Endothelial cell (in vitro differentiated cells): ENCODE measurements at places on chromosomes 5 and 9.
A peak's percentile ranks its signal among the peaks of the same experiment; 100 is the strongest.

GRCh38 chr5:74376187-74376586 lies 264.3 kb downstream of the ENC1 start:
- DNase-seq: no peak

DNA sequence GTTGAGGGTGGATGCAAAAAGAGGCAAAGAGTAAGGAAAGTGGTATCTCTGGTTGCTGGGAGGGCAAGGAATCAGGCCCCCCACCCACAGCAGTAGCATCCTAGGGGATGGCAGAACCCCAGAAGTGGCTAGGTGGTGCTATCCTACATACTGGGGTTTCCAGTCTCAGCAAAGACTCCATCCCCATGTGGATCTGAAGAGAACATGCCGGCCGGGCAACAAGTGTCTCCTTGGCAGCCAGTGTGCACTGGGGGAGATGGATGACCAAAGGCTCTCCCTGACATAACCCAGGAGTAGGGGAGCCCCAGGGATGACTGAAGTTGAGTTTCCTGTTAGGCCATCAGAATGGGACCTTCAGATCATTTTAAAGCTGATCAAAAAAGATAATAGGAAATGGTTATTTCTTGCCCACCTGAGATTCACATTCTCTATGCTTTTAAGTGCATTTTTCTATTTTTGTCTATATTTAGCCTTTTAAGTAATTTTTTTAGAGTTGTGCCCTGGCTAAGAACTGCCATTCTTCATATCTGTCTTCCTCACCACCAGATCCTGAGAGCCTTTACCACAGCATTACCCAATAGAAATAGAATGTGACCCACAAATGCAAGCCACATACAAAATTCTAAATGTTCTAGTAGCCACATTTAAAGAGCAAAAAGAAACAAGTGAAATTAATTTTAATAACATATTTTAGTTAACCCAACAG lies 78.7 kb upstream of the SMIM23 start:
- no peak for DNase-seq

GRCh38 chr5:149073213-149073612 lies 10.4 kb upstream of the SH3TC2 start:
- no peak for DNase-seq

- no peak for DNase-seq
Observed at GRCh38 chr9:72193478-72193881, 44.2 kb downstream of the GDA start.

GRCh38 chr5:135246605-135246922 lies 152.5 kb downstream of the MACROH2A1 start:
- no peak for DNase-seq

GRCh38 chr5:56763711-56764466 lies 51.5 kb upstream of the MAP3K1 start:
- no peak for DNase-seq

GRCh38 chr5:103293719-103294118 lies 35.2 kb downstream of the MACIR start:
- DNase-seq: no peak

DNA sequence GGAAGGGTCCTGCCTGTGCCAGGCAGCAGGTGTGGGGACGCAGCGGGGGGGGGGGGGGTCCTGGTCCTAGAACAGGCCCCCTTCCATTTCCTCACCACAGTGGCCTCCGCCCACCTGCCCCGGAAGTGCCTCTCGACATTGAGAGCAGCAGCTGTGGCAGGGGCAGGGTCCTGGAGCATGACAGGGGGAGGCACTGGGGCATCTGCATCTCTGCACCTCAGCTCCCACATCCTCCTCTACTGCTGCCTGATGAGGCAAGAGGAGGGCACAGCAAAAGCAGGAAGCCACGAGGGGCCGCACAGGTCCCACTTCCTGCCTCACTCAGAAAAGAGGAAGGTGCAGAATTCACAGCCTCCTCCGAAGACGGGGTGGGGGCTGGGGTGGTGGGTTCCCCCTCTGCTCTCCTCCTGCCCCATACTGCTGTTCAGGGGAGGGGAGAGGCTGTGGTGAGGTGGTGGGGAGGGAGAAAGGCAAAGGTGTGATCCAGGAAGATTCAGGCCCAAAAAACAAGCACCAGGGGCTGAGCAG lies 14.8 kb downstream of the AKNA start:
- DNase-seq: peak; percentile 59

GRCh38 chr9:113523421-113524141 lies 60.1 kb downstream of the RGS3 start:
- no peak for DNase-seq

DNA sequence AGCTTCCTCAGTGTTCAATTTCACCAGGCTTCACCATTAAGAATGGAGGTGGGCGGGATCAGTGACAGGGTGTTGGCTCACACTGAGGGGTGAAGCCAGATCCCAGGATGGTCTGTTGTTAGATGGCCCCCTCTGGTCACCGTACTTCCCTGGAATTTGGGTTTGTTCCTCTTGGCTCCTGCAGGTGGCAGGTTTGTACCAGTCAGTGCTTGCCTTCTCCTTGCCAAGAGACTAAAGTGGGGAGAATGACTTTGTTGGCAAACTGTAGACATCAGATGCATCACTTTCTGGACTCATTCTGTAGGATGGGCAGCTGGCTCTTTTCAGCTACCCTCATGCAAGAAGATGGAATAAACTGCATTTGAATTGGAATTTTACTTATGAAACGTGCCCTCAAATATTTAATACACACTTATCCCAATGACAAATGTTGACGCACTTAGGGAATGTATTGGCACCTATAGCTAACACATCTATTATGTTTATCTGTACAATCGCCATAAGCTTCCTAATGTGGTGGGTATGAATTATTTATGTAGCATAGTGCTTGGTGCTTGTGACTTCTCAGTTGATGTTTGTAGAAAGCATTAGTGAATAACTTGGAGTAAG lies 31.4 kb upstream of the ANKRD55 start:
- DNase-seq: peak; percentile 51

GRCh38 chr5:82164977-82165713 lies 113.0 kb downstream of the RPS23 start:
- DNase-seq: no peak

GRCh38 chr5:172133359-172134029 lies 54.5 kb downstream of the STK10 start:
- DNase-seq: no peak

DNA sequence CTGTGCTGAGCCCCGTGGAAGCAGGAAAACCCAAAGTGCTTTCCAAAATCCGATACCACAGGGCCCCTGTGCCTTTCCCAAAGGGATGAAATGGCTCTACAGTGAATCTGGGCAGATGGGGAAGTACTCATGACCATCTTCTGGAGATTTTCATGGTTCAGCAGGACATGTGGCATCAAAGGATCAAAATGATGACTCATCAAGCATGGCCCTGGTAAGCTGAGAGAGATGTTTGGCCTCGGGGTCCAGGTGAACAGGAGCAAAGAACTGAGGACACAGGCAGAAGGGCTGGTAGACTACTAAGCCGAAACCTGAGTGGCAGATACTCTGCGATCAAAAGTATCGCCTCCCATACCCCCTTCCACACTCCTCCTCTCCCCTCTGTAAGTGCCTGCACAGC lies 160.0 kb upstream of the EFNA5 start:
- DNase-seq: no peak

DNA sequence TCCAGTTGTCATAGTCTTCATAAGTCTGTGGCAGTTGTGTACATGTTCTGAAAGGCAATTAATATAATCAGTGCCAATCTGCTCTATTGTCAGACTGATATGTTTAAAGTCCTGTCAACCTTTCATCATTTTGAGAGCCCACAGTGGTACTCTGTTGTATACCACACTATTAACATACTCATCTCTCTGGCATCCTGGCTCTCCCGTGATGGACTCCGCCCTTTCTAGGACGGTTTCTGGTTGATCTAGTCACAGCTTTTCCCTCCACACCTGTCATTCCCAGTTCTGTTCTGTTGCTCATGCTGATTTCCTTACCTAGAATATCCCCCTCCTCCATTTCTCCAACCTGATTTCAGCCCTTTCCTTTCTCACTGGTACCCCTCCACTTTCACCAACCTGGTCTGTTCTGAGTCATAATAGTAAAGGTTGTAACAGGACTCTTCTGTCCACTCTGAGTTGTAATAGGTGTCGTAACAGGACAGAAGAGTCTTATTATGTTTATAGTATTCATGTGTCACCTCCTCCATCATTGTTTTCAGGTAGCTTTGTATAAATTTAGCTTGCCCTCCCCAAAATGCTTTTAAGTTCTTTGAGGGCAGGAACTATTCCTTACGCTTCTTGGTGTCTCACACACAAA lies 4.1 kb downstream of the PTCD2 start:
- no peak for DNase-seq

DNA sequence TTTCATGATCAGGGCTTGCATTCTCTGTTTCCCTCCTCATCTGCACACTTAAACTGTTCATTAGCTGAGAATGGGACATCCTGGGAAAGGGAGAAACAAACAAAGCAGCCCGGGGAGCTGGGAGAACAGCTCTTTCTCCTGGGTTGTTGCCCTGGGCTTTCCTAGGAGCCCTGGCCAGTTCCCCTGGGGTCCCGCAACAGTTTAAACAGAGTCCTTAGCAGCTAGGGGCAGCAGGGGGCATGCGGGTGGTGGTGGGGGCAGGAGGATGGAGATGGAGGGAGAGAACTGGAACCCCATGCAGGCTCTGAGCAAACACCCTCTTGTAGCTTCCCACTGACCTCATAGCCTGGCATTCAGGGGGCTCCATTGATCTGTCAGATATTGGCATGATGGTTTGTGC lies 209.1 kb upstream of the TBCA start:
- no peak for DNase-seq

- no peak for DNase-seq
Observed at GRCh38 chr9:88258601-88259000, 120.3 kb upstream of the SPATA31C2 start.

- DNase-seq: no peak
Observed at GRCh38 chr9:72154468-72155285, 5.4 kb downstream of the GDA start.

DNA sequence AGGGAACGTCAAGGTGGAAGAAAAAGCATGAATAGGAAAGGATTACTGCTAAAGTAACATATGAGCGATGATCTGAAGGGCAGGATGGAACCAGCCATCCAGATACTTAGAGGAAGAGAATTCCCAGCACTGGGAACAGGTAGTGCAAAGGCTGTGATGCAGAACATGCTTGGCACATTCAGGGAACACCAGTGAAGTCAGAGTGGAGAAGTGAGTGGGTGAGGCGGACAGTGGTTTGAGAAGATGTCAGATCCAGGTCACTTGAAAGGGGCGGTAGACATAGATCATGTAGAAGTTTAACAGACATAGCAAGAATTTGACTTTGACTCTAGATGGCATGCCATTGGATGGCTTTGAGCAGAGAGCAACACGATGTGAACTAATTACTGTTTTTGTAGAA lies 374.2 kb downstream of the PDE4D start:
- DNase-seq: no peak

GRCh38 chr9:128020692-128021091 lies 39.9 kb upstream of the EEIG1 start:
- DNase-seq: no peak

GRCh38 chr9:121445986-121446385 lies 53.7 kb downstream of the GGTA1 start:
- no peak for DNase-seq

DNA sequence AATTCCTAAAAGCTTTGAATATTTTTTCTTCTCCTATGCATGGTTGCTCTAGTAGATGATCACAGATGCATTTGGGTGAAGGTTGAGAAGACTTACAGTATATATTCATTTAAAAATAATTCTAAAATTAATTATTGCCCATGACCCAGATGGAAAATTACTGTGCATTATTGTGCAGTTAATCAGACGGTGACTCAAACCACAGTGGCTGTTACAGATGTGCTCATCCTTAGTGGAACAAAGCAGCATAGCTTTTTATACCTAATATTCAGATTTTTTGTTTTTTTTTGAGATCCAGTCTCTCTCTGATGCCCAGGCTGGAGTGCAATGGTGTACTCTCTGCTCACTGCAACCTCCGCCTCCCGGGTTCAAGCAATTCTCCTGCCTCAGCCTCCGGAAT lies 10.7 kb downstream of the OR2V1 start:
- DNase-seq: no peak

DNA sequence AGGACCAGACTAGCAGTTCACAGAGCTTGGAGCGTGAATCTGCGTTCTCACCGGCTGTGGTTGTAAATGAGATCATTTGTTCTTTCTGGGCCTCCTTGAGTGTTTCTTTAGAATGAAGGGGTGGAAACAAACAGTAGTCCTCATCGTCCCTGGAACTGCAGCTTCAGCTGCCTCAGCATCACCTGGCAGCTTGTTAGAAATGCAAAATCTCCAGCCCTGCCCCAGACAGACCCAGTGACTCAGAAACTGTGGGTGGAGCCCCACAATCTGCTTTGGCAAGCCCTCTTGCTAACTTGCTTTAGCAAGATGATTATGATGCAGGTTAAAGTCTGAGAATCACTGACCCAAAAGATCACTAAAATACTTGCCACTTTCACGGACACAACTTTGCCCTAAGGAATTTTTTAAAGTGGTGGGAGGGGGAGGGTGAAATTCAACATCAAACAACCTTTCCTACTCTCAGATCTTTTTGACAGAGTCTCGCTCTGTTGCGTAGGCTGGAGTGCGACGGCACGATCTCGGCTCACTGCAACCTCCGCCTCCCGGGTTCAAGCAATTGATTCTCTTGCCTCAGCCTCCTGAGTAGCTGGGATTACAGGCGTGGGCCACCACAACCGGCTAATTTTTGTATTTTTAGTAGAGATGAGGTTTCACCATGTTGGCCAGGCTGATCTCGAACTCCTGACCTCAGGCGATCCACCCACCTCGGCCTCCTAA lies 86.0 kb downstream of the BRINP1 start:
- DNase-seq: no peak

DNA sequence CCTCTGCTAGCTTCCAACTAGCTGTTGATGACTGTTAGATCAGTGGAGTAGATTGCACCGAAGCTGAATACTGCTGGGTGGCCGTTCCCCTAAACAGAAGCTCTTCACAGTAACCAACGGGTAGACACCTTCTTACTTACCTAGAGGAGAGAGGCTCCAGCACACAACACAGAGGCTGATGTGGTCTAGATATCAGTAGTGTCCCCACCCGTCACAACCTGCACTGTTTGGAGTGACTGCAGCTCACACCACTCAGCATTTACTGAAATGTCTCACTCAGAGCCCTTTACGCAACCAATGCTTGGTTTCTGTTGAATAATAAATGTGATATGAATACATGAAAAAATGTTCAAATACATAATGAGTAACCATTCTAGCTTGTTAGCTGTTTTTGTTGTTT lies 5.3 kb downstream of the TMEM174 start:
- DNase-seq: no peak
